ENCODE measurements at places on chromosomes 6 and 20.
A peak's percentile ranks its signal among the peaks of the same experiment; 100 is the strongest.

GRCh38 chr6:165762876-165763275 lies 99.8 kb upstream of the PDE10A start:
- no peak for DNase-seq

- DNase-seq: no peak
Observed at GRCh38 chr20:62979310-62979709, 26.8 kb downstream of the SLC17A9 start.

DNA sequence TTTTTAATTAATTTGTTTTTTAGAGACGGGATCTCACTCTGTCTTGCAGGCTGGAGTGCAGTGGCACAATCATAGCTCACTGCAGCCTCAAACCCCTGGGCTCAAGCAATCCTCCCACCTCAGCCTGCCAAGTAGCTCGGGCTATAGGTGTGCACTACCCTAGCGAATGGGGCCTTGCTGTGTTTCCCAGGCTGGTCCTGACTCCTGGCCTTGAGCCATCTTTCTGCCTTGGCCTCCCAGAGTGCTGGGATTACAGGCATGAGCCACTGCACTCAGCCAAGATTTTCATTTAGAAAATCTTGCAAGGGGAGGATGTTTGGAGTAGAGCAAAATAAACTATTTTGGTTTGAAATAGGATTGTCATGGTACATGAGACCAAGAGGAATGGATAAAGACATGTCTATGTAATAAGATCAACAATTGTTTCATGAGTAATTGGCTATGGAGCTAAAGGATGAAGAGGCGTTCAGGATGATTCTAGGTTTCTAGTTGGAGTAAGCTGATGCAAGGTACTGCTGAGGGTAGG lies 237.8 kb downstream of the UST start:
- DNase-seq: no peak

- DNase-seq: no peak
Observed at GRCh38 chr20:12414446-12415274, 497.0 kb downstream of the BTBD3 start.

DNA sequence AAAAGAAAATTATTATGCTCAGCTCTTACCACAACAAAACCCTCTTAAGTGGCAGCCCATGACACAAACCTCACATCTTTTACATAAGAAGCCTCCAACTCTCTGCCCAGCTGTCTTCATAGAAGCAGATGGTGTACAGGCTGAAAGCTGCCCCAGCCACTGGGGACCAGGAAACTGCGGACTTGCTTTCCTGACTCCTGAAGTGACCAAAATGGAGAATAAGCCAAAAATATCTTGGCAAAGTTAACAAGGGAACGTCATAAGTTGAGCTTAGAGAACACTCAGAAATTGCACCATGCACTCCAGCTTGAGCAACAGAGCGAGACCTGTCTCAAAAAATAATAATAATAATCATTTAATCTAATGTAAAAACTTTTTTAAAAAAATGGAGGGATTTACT lies 160.3 kb upstream of the CDYL start:
- DNase-seq: no peak

GRCh38 chr20:1033751-1034414 lies 31.8 kb upstream of the RSPO4 start:
- DNase-seq: no peak

DNA sequence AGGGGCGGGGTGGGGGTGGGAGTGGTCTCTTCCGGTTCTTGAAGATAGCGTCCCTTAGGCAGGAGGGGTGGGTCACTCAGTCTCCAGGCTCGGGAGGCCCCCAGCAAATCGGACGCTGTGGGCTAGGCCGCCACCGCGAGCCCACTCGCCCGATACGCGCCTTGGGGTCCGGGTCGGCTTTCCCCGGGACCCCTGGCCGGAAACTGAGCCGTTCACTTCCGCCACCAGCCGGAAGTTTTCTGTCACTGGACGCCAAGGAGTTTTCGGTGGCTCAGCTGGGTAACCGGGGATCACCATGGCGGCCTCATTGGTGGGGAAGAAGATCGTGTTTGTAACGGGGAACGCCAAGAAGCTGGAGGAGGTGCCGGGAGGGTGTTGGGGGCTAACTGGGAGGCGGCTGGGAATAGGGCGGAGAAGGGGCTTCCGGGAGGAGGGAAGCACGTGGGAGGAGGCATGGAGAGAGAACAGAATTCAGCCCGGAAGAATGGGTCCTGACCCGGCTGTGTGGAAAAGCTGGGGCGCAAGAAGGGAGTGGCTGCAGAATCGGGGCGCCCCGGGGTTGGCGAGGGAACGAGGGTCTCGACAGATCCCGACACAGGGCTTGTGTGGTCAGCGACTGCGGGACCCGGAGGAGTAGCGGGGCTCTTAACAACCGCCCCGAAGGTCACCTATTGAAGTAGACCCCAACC lies at the start of gene ITPA:
TSS of gene ITPA (plus strand) at position 242 of the 689 bp plus-strand sequence. CDS start at position 296, 54 bp downstream.
- DNase-seq: peak; percentile 77

DNA sequence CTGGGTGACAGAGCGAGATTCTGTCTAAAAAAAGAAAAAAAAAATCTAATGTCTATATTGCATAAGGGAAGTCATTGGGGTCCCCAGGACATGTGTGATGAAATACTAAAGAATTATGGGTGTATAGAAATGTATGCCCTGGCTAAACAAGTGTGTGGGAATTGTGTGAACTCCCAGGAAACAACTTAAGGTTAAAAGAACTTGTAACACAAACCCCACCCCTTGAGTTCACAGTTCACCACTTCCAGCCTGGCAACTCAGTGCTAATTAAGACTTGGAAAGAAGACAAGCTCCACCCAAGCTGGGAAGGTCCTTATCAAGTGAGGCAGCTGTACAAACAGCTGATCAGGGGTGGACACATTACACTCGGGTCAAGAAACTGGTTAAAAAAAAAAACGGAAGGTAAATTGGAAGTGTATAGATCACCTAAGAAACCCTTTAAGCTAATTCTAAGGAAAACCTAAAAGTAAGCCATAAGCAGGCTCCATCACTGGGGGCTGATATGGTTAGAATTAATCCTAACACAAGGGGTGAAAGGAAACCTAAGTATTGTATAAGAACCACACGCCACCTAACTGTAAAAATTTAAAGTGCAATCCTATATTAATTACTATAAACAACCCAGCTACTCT lies 25.2 kb downstream of the HLA-A start:
- DNase-seq: no peak

DNA sequence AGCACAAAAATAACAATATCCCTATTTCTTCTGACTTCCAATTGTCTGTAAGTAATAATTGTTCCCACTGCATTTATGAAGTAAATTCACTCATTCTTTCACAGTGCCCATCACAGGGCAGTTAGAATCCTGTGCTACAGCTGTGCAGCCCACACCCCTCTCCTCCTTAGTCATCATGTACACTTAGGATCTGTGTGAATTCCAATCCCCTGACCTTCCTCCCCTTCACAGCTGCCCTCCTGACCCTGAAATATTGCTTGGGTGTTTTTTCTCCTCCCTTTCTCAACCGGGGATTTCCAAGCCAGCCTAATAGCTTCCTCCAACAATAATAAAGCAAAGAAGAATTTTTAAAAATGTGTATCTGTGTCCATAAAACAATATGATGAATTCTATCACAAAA lies 91.5 kb upstream of the BEND6 start:
- DNase-seq: no peak

- no peak for DNase-seq
Observed at GRCh38 chr20:24275946-24276705, 193.3 kb upstream of the SYNDIG1 start.

DNA sequence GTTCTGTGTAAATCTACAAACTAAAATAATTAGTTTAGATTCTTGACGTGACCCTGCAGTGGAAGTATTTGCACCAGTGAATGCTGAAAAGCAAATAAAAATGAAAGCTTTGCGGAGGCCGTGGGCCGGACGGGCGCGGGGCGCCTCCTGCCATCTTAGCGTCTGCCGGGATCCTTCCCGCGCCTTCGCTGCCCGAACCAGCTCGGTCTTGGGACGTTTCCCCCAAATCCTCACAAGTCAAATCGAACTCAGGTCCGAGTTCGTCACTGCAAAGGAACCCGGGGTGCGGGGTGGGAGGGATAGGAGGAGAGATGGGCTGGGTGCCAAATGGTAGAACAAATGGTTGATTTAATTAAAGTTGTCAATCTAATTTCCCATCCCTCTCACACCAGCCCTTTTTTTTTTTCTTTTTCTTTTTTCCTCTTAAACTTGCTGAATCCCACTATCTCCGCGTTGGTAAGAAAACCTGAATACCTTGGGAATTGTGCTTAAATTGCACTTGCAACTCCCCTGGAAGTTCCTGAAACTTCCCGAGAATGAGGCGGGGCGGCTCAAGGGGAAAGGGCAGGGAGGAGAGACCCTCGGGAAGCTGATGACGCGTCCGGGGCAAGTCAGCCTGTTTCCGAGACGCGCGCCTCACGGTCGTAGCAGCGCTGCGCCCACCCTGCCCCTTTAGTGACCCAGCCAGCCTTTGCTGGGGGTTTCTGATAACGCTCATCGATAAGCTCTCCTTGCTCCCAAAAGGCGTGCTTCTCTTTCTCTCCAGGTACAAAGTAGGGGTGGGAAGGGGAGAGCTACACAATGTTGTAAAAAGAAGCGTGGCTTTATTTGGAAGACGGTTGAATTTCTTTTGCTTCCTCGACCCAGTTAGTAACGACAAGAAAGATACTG lies 1.8 kb downstream of the GJA1 start:
- peak; percentile 81 for DNase-seq

GRCh38 chr20:62120990-62121775 lies 1.1 kb upstream of the LSM14B start:
- DNase-seq: no peak

DNA sequence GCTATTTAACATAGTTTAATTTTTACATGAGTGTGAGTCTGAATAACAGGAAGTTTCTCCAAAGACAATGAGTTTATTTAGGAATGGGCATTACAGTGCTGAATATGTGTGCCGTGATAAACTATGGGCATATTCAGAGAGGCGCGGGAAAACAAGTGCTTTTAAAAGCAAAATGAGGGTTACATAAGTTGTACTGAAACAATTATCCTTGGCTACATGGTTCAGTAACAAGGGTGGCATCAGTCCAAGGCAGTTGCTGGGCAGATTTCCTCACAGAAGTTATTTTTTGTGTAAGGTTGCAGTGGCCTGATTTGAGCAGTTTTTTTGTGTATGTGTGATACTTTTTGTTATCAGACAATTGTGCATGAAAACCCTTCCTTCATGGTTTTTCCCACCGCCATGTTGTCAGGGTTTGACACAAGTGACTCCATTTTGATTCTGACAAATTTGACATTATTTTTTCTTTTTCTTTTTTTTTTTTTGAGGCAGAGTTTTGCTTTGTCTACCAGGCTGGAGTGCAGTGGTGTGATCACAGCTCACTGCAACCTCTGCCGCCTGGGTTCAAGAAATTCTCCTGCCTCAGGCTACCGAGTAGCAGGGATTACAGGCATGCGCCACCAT lies 22.3 kb upstream of the PXDC1 start:
- DNase-seq: no peak

GRCh38 chr6:26158581-26159356 lies 71.5 kb downstream of the HFE start:
- peak; percentile 77 for DNase-seq

DNA sequence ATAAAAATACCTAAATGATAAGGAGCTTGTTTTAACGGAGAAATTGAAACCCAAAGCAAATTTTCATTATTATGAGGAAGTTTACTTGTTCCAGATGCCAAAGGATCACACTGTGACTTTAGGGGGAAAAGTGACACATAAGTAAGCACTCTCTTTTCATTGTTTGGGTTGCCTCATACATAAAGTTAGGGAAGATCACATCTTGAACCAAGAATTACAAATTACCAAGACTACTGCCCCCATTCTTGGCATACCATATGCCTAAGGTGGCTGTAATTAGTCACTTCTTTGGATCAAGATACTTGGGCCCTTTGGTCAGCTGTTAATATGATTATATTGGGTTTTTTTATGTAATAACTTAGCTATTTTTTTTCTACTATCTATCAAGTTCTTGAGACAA lies 269.0 kb downstream of the COL12A1 start:
- DNase-seq: no peak

- DNase-seq: peak; percentile 53
Observed at GRCh38 chr6:11938285-11938890, 73.7 kb upstream of the HIVEP1 start.

GRCh38 chr20:45128099-45128498 lies 3.8 kb upstream of the WFDC12 start:
- no peak for DNase-seq

DNA sequence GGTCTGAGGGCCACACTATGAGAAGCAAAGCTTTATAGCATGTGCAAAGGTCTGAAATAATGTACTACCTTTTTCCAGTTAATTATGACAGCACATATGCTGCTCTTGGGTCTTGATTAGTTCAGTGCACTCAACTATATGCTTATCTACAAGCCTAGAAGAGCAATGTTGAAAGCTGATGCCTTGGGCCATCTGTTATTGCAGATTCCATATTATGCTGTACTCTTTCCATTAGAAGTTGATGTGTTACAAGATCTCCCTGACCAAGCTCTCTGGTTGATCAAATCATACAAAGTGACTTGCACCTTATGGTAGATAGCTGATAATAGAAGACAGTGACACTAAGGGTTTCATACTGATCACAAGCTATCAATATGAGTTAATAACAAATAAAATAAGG lies 327.3 kb downstream of the FRK start:
- DNase-seq: no peak

DNA sequence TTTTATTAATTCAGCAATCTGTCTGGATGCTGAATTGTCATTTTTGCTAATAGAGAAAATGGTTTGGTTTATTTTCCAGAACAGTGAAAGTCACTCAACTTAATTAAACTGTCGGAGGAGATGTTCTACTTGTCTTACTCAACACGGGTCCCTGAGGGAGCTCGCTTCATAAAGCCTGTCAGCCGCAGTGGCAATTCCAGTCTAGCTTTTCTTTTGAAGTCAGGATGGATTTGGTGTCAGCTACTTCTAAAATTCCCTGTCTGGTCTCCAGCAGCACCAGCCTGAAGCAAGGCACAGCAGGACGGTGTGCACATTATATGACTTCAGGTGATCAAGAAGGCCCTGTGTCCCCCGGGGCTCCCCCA lies 261.5 kb downstream of the SLC24A3 start:
- DNase-seq: no peak

- no peak for DNase-seq
Observed at GRCh38 chr6:54238396-54238795, 69.8 kb upstream of the TINAG start.

- DNase-seq: no peak
Observed at GRCh38 chr6:139917951-139918630, 543.6 kb upstream of the CITED2 start.

DNA sequence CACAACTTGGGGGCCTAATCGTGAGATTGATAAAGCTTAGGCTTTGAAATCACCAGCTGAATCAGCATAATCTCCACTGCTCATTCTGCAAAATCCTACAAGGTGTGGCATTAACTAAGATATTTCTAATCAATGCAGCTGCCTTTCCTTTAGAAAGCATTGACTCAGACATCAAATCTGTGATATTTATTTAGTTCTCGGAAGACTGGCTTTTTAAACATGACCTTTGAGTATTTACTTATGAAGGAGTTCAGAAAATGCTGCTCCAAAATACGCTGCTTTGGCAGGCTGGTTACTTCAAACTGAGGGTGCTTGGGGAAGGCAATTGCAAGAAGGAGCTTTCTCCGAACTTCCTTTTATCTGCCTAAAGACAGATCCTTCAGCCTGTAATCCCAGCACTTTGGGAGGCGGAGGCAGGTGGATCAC lies 23.7 kb upstream of the FUCA2 start:
- DNase-seq: no peak

All from right kidney (tissue), 9 donors.